D341Med (cell line): ENCODE measurements at places on chromosomes 6 and 20.

GRCh38 chr6:41352907-41353306, 17.5 kb downstream of the NCR2 start:
- no peak for DNase-seq

DNA sequence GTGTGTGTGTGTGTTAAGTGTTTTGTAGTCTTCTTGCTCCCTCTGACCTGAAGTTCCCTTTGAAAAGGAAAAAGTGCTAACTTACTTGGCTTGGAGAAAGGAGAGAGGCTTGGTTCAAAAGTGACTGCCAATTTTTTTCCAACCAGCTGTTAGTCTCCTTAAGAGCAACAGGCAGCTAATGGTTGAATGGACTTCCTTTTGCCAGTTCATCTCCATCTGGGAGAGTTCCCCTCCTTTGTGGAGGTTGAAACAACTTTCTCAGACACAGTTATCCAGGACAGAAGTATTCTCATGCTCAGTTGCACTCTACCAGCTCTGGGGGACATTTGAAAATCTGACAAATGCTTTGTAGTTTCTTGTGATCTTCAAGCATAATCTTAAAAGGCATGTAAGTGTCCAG, 4.5 kb downstream of the RIPOR2 start:
- no peak for DNase-seq

DNA sequence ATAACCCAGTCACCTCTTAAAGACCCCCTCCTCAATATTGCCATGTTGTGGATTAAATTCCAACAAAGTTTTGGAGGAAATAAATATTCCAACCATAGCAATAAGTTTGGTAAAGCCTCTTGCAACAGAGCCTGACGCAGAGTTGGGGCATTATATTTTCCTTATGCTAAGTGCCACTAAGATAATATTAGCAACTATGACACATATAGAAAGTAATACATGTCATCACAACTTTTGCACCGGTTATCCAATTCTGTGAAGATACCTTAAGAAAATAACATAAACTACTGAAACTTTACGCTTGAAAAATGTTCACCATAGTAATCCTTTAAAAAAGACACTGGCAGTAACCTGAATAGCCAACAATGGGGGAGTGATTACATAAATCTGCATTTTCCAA, 52.2 kb upstream of the TRERF1 start:
- no peak for DNase-seq

GRCh38 chr6:143549949-143550268, 38.4 kb upstream of the FUCA2 start:
- DNase-seq = no peak

DNA sequence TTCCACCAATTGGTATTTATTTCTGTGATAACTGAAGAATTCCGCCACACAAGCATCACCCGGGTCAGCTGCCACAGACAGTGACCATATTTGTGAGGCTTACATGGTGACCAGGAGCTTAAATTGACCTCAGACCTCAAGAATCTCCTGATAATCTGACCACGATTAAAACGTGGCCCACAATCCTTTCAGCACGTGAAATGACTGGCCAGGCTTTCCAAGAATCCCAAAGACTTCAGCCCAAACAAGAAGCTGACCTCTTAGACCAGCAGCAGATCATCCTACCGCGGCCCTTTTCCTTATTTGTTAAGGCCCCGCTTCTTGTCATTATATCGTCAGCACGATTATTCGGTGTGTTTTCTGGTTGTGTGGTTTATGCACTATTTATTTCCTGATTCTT, 45.6 kb upstream of the CD93 start:
- no peak for DNase-seq

DNA sequence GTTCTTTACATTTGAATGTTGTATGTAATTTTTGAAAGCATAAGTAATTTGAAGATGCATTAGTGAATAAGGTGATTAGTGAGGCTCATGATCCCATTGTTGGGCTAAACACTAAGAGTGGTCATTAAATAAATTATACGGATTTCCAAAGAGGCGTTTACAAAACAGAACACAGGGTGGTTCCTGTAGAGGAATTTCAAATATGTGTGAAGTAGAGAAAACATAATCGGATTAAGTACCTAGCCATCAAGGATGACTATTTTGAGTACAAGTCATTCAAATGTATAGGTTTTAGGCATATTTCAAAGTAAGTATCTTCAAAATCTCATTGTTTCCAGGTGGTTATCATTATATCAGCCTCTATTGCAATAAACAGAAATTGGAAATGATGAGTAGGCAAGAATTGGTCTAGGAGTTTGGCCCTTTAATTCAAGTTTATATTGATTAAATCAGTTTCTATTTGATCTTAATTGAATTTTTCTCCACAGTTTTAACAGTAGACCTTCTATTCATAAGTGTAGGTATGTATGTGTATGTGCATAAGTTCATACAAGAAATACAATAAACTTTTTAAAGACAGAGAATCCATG, 94.8 kb downstream of the MYLK4 start:
- DNase-seq = no peak
